ENCODE measurements at places on chromosomes 1 and 21. TPM values are rescaled to one million over a fixed set of nuclear protein-coding genes. Genes with fewer than 3 reads are reported as not detected.
A peak's percentile ranks its signal among the peaks of the same experiment; 100 is the strongest.

Gene GRHL3
- not detected for total RNA-seq

Gene LRRC7
- under 0.01 TPM for total RNA-seq

Gene HRNR
- total RNA-seq = not detected

Gene MTF2
- total RNA-seq = 33.3 TPM

Gene OR2L8
- total RNA-seq = not detected

DNA sequence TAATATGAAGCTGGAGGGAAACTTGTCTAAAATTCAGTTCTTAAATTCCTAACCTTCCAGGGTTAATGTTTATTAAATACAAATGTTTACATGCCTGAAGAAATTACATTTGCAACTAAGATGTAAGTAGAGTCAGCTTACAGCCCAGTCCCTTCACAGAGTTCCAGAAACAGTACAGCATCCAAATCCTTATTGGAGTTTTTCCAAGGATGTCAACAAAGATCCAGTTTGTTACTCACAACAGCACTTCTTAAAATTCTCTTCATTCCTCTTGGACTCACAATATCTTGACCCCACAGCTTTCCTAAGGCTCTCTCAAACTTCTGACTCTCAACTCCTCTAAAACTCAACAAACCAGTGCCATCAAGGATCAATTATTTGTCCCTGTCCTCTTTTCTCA lies 50.1 kb upstream of the RWDD3 start:
- peak; percentile 29 for DNase-seq

GRCh38 chr1:9758559-9759121 lies 65.1 kb downstream of the CLSTN1 start:
- DNase-seq = no peak

- DNase-seq = no peak
These were observed 7.6 kb upstream of the HJV start for GRCh38 chr1:146029117-146029516.

- DNase-seq = peak; percentile 64
These were observed 14.0 kb downstream of the TGFBR3 start for GRCh38 chr1:91872000-91872399.

All from IMR-90 (cell line).